ENCODE measurements at places on chromosomes 12 and 14.

DNA sequence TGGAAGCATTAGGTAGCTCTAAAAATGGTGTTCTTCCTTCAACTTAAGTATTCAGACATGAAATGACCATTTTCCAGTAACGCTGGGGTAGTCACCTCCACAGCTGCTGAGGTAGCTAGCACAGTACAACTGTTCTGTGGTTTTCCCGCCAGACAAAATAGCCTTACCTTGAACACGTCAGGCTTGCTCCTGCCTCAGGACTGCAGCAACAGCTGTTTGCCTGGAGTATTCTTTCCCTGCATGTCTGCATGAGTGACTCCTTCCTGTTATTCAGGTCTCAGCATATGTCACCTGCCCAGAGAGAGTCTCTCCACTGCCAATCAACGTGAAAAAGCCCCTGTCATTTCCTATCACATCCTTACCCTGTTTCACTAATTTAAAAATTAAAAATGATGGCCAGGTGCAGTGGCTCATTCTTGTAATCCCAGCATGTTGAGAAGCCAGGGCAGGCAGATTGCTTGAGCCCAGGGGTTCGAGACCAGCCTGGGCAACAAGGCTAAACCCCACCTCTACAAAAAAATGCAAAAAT lies 37.9 kb downstream of the WDR89 start:
- no peak for DNase-seq

GRCh38 chr14:21868442-21869046 lies 194.9 kb upstream of the OR4E1 start:
- DNase-seq, result peak; percentile 88

GRCh38 chr14:103480595-103480994 lies 42.0 kb downstream of the CKB start:
- DNase-seq, result no peak

GRCh38 chr12:129704232-129704830 lies 199.5 kb downstream of the TMEM132D start:
- peak; percentile 35 for DNase-seq

GRCh38 chr12:109883461-109883860 lies 3.1 kb upstream of the GLTP start:
- no peak for DNase-seq

DNA sequence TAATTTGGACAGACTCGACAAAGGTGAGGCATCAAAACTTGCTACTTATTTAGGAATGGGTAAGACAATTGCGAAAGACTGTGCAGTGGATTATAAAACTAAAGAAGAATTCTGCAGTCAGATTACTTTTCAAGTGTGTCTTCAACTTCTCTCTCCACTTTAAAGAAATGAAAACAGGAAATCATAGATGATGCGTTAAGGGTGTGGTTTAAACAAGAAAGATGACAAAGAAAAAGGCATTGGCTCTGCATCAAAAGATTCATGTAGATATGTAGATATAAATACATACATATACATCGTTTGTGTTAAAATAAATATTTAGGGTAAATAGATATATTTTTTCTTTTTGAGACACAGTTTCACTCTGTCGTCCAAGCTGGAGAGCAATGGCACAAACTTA lies 74.6 kb upstream of the PARP11 start:
- no peak for DNase-seq

GRCh38 chr12:65278576-65279368 lies at the start of gene MSRB3:
TSS of gene MSRB3 (plus strand) at chr12:65278683. CDS start at chr12:65308580, 29,897 bp downstream.
- DNase-seq, result peak; percentile 88

GRCh38 chr12:85260896-85261295 lies 19.1 kb upstream of the ALX1 start:
- DNase-seq, result no peak

Data from GM23338 (cell line).